ENCODE measurements at places on chromosomes 16 and 17.

- DNase-seq = no peak
Observed at GRCh38 chr17:4008441-4009185, 44.4 kb upstream of the ATP2A3 start.

GRCh38 chr16:75216127-75216526 is 2.7 kb upstream of the CTRB1 start:
- DNase-seq = no peak

- peak; percentile 30 for DNase-seq
Observed at GRCh38 chr16:2776500-2777139, 460 bp downstream of the ELOB start.

- no peak for DNase-seq
Observed at GRCh38 chr17:50638966-50639713, 4.5 kb downstream of the ABCC3 start.

DNA sequence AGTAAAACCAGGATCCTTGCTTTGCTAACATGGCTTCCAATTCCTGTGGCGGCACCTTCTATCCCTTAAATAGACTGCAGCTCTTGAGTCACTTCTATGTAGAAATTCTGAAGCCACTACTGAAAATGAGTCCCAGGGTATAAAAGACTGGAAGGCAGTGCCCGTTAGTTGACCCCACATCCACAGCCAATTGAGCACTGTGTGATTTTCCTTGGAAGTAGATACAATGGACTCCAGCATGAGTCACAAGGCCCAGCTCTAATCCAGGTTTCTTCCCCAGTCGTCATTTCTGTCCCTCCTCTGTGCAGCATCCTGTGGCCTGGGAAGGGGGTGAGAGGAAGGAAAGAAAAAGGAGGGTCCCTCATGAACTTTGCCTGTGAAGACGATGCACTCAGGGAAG is 69.5 kb downstream of the HLF start:
- DNase-seq = no peak
